NCI-H524 treated with DMSO at 0.1 percent for 48 hours (cell line): ENCODE measurements at places on chromosomes 6 and 20.

GRCh38 chr6:167655174-167655821, 171.4 kb upstream of the AFDN start:
- DNase-seq = no peak

- peak; percentile 8 for DNase-seq
Measured at GRCh38 chr6:107578642-107579341, 88.9 kb downstream of the SOBP start.

DNA sequence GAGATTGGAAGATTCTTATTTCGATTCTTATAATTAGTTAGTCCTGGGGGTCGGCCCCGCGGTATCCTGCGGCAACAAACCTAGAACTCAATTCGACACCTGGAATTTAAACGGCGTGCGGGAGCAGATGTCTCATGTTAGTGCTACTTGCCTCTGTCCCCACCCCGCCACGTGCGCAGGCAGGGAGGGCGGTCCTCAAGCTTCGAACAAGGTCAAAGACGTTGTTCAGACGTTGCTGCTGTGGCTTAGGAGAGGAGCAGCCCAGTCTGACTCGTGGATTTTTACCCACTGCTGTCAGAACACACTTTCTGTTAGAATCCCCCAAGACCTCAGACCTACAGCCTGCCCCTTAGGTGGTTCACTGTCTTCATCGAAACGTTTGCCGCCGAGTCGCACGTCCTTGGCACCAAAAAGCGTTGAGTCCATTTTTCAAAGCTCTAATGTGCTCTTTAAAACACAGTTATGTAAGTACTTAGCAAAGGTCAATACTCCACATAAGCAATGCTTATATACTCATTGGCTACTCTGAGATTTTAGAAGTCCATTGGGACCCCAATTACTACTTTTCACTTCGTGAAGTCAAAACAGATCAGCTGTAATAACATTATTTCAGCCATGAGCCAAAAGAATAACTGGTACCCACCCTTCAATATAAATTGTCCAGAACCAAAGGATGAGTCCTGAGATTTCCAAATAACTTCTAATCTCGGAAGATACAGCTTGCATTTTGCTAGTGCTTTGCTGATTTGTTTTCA, 2.7 kb upstream of the C6orf62 start:
- no peak for DNase-seq

GRCh38 chr20:41657655-41658054, 39.5 kb upstream of the CHD6 start:
- DNase-seq = no peak

DNA sequence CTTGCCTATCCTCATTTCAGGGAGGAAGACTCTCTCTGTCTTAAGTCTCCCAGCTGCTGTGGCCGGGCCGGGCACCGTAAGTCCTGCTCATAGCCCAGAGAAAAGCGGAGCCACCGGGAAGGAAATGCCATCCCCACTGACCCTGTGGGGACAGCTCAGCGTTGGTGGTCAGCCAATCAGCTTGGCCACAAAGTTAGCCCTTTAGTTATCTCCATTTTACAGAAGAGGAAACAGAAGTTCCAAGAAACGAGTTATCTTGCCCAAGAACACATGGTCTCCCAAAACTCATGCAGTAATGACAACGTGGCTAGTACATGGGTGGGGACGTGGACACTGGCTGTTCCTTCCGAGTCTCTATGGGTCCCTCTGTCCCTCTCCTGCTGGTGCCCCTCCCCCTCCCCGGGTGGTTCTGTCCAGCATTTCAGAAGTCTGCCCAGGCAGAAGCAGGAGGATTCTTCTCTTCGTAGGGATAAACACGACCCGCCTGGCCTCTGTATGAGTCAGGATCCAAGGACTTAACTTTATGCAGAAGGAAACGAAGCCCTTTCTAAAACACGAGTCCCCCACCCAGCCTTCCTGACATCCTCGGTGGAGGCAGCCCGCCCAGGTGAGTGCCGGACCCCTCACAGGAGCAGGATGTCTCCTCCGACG, 273.8 kb downstream of the CDH4 start:
- DNase-seq = no peak

GRCh38 chr6:103895136-103895535, 964.6 kb downstream of the HACE1 start:
- no peak for DNase-seq

GRCh38 chr20:5372371-5372770, 55.6 kb upstream of the PROKR2 start:
- DNase-seq = no peak

DNA sequence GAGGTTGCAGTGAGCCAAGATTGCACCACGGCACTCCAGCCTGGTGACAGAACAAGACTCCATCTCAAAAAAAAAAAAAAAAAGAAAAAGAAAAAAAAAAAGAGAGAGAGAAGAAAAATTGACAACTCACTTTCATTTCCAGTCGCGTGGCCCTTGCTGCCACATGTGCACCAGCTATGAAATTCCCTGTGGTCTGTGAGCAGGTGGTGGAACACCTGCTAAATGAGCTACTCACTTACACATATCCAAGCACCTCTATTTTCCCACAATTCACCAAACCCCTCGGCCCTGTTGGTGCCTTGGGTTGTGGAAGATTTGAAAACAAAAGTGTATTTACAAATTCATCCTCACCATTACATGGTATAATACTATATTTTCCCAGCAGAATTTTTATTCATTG, 105.2 kb upstream of the ASF1A start:
- no peak for DNase-seq

GRCh38 chr20:38670786-38671185, 53.5 kb upstream of the SLC32A1 start:
- DNase-seq = no peak

- no peak for DNase-seq
Measured at GRCh38 chr6:107313776-107314175, 145.6 kb downstream of the PDSS2 start.

- no peak for DNase-seq
Measured at GRCh38 chr6:127567476-127567875, 9.5 kb upstream of the C6orf58 start.

GRCh38 chr6:73830119-73830518, 134.1 kb downstream of the CD109 start:
- DNase-seq = no peak

GRCh38 chr6:10033223-10033829, 381.5 kb downstream of the TFAP2A start:
- DNase-seq = no peak

DNA sequence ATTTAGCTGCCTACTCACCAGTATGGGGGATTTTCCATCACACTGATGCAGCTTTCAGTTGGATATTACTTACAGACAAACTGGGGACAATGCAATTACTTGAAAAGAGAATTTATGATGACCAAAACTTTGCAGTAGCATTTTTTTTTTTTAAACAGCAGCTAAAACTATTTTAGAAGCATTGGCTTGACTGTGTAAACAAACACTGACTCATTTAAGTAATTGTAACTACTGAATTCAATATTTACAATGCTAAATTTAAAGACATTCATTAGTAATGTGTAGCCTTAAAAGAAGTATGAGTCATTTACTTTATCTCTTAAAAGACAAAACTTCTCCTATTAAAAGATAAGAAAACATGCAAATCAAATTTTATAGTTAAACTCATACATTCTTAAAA, 295.9 kb upstream of the FERMT1 start:
- no peak for DNase-seq

- DNase-seq = no peak
Measured at GRCh38 chr20:20713244-20713765, 861 bp upstream of the RALGAPA2 start.

DNA sequence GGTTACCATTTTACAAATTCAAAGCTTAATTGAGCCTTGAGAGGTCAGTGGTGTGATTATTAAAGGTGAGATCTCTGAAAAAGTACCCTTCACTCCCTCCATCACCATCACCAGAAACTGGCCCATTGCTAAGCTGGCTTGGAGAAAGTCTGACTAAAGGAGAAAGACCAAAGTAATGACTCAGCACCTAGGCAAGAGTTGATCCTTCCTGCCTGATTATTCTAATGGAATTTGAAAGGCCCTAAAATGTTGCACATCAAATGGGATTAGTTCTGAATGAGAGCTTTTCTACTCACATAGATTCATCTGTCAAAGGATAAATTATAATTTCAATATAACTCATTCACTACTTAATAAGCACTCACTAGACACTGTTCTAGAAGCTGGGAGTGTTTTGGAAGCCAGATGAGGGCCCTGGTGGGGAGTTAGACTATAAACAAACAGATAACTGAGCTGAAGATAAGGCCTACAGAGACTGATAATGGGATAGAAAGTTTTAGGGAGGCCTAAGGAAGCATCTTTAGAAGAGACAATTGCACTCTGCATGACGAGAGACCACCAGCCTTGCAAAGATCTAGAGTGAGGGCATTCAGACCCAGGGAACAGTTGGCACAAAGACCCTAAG, 366.7 kb downstream of the SYNE1 start:
- no peak for DNase-seq

GRCh38 chr6:11193434-11193833, 39.0 kb downstream of the NEDD9 start:
- DNase-seq = no peak

DNA sequence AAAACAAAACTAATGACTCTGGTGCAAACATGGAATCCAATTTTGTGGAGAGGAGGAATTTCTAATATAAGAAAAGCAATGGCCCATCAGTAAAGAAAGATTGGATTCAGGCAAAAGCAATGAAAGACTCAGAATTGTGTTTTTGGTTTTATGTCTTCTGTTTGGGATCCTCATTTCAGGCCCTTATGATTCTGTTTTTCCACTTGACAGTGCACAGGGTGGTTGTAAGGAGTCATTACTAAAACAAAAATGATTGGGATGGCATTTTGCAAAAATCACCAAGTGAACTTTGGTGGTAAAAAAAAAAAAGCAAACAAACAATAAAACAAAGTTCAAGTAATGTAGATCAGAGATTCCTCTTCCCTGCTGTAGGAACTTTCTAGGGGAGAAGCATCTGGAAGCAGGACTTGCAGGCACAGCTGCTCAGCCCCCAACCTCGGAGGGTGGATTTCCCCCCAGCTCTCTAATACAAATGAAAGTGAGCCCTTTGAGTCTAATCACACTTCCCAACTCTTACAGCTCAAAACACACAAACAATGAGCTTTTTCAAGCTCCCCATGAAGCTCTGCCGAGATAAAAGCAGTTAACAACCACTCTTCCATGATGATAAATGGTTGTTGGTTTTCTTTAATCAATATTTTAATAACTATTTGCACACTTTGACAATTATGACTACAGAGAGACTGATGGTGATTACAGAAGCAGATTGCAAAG, 177.7 kb downstream of the ZDHHC14 start:
- DNase-seq = no peak

DNA sequence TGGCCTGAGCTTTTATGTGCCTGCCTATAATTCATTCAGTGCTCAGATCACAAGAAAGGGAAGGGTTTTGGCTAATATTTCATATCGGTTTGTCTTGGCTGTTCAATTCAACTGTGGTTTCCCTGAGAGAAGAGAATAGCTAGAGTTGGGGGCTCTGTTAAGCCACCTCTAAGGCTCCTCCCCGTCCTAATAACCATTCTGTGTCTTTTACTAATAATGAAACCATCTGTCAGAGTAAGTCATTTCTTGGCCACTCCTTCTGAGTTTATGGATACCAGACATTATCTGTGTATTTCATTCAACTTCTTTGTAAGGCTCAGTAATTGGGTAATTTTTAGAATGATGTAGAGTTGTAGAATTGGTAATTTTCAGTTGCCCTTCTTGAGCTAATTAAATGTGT, 5.2 kb downstream of the STX11 start:
- DNase-seq = no peak
